ENCODE measurements at places on chromosomes 3 and 15.

- no peak for DNase-seq
Measured at GRCh38 chr15:92747047-92747446, 91.5 kb upstream of the FAM174B start.

DNA sequence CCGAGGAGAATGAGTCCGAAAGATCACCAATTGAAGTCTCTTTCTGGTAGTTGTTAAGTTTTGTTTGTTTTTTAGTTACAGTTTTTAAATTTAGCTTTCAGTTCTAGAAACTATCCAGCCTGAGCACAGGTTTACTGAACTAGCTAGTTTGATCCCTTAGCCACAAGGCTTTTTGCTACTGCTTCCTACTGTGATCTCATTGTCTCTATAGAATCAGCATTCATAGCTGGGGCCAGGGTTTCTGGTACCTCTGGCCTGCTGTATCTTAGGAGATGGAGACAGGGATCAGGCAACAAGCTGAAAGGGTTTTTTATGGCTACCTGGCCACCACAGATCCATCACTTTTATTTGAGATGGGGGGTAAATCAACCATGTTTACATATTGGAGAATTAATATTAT is 37.0 kb downstream of the GOLM2 start:
- no peak for DNase-seq

DNA sequence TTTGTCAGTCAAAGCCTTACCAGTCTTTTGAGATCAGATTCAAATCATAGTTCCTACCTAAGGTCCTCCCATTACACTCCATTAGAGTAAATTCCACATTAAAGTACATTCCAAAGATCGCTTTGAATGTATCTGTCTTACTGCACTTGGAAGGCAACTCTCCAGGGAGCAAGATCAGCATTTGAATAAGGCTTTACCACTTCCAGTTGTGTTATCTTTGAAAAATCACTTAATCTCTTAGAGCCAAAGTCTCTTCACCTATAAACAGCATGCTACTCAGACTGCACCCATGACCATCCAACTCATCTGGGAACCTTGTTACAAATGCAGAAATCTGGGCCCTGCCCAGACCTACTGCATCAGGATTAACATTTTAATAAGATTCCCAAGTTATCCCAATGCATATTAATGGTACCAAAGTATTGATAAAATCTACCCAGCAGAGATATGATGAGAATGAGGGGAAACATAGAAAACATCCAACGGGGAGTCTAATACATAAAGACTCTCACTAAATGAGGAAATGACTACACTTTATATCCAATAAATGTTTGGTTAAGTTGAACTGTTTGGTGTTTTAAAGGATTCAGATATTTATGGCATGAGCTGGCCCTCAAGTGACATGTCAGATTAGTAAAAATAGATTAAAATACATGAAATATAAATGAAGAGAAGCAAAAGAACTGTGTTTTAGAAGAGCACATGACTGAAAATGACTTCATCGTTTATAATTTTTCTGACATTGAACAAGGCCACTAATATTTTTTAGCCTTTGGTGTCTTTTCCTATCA is 75.9 kb downstream of the TNIK start:
- no peak for DNase-seq

DNA sequence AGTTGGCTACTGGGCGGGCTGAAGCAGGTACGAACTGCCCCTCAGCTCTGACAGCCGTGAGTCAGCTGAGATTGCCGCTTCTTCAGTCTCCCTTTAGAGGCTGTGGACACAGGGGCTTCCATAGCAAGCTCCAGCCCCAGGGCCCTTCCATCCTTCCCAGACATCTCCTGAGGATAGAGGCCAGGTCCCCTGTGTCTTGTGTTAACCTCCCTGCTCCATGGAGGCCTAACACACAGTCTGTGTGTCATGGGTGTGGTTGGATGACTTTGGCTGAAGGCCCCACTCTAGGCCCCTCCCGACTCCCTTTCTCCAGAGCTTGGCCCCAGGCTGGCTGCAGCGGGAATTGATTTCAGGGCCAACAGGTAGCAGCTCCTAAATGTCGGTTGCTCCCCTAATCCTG is 116.1 kb upstream of the TLE3 start:
- DNase-seq = no peak

DNA sequence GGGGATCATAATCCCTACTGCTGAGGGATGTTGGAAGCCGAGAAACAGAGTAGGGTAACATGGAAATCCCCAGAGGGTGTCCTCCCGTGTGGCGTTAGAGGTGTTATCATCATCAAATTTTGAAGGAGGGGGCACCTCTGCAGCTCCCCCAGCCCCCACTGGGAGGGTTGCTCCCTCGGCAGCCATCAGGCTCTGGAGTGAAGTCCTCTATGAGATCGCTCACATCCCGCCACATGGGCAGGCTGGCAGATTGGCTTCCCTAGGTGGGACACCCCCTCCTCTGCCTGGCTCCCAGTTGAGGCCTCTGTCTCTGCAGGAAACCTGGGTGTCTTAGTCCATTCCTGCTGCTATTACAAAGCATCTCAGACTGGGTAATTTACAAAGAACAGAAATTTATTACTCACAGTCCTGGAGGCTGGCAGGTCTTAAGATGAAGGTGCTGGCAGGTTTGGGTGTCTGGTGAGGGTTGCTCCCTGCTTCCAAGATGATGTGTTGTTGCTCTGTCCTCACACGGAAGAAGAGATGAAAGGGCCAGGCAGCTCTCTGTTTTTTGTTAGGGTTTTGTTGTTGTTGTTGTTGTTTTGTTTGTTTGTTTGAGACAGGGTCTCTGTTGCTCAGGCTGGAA is 120.5 kb downstream of the NUP210 start:
- no peak for DNase-seq

GRCh38 chr3:45737234-45737633 is 48.0 kb downstream of the SACM1L start:
- no peak for DNase-seq

- no peak for DNase-seq
Measured at GRCh38 chr3:196641333-196642054, 2.0 kb downstream of the NRROS start.

- no peak for DNase-seq
Measured at GRCh38 chr3:161100994-161101393, 4.2 kb downstream of the B3GALNT1 start.

- DNase-seq = no peak
Measured at GRCh38 chr3:72485641-72486040, 362.6 kb downstream of the SHQ1 start.

- no peak for DNase-seq
Measured at GRCh38 chr3:128195802-128196201, 42.5 kb downstream of the EEFSEC start.

Measured in AG04449 (cell line).